ENCODE measurements at places on chromosomes 2 and 18.

GRCh38 chr2:177589186-177589585 lies 196.6 kb downstream of the AGPS start:
- no peak for DNase-seq

- no peak for DNase-seq
Observed at GRCh38 chr2:241548451-241548835, 10.1 kb upstream of the BOK start.

DNA sequence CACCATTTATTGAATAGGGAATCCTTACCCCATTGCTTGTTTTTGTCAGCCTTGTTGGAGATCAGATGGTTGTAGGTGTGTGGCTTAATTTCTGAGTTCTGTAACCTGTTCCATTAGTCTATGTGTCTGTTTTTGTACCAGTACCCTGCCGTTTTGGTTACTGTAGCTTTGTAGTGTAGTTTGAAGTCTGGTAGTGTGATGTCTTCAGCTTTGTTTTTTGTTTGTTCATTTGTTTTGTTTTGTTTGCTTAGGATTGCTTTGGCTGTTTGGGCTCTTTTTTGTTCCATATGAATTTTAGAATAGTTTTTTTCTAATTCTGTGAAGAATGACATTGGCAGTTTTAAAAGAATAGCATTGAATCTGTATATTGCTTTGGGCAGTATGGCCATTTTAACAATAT lies 12.7 kb downstream of the GKN2 start:
- no peak for DNase-seq

DNA sequence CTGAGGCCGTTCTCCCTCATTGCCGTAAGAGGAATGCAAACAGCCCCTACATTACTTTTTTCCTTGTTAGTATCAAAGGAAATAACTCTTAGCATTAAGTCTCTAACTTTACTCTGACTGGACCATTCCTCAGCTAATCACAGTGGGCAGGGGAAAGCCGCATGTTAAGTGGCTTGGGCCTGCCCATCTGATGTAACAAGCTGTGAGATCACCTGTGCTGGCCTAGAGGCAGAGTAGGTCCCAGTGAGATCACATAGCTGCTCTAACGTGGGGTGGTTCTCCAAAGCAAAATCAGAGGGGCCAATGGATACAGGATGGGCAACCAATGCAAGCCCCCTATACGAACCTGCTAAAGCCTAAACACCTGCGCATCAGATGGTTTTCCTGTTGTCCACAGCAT lies 5.9 kb upstream of the MOCOS start:
- no peak for DNase-seq

DNA sequence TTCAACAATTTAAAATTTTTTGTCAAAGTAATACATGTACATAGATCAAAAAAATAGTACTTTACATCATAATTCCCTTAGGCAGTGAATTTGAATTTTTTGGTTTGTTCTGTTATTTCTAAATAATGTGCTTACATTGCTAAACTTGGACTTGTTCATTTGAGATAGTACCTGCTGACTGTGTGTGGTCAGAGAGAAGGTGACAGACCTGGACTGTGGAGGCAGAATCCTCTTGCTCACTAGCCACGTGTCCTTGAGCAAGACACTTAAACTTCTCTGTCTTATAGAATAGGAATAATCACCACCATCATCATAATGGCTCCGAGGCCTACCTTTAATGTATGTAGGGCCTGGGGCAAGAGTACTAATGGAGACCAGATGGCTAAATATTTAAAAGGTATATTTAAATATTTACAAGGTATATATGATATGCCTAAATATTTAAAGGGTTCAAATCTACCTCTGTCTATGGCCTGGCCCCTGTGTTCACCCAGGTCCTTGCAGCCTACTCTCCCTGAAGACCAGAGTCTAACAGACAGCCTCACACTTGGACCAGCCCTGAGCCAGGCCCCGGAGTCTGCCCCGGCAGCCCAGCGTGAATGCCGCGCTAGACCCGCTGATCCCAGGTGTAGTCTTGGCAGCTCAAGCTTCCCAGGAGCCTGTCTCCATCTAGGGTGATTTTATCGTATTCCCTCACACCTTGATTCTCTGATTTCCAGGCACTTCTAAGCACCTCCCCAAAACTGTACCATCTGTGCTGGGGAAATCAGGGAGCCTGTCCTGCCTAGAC lies 33.5 kb downstream of the ZNF532 start:
- DNase-seq, result no peak

DNA sequence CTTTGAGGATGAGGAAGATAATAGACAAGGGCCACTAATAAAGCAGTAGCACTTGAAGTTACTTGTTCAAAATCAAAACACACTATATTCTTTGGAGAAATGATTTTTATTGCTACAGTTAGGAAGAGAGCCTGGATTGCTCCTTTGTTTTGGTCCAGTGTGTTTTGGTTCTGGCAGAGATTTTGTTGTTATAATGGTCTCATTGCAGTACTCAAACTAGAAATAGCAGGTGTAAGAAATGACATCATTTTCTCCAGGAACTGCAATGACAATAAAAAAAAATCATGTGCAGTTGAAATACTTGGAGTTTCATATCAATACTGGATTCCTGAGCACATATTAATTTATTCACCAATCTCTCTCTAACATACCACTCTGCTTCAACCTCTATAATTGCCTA lies 490.3 kb downstream of the CCDC85A start:
- no peak for DNase-seq

- DNase-seq, result no peak
Observed at GRCh38 chr18:25279556-25279955, 72.4 kb downstream of the ZNF521 start.
